ENCODE measurements at places on chromosomes 5 and 9. TPM values are rescaled to one million over a fixed set of nuclear protein-coding genes. Genes with fewer than 3 reads are reported as not detected.

Gene DMRT2
- not detected for total RNA-seq

Gene PLPP1
- total RNA-seq, result 326 TPM

Gene PLAC8L1
- not detected for total RNA-seq

Gene KLHL3
- 1.2 TPM for total RNA-seq

Gene GEMIN5
- 17.7 TPM for total RNA-seq

Gene CDC20B
- total RNA-seq, result under 0.01 TPM

Gene EFNA5
- 5.8 TPM for total RNA-seq

Gene NDUFS6
- total RNA-seq, result 26.0 TPM

Gene DEPDC1B
- 1.7 TPM for total RNA-seq

Gene DAB2
- total RNA-seq, result 199 TPM

Gene PTGS1
- total RNA-seq, result 67.8 TPM

Gene NR2F1-AS1
- 31.4 TPM for total RNA-seq

Gene PCDHGB3
- total RNA-seq, result 7.1 TPM

Gene HAPLN1
- total RNA-seq, result 4.6 TPM

Gene LHX2
- total RNA-seq, result not detected

Gene MAMDC4
- 1.3 TPM for total RNA-seq

Gene SLIT3
- 15.9 TPM for total RNA-seq

Gene C1QTNF3
- total RNA-seq, result 0.99 TPM

Gene IFNB1
- not detected for total RNA-seq

Gene PRDM9
- not detected for total RNA-seq
